NCI-H187 treated with DMSO at 0.1 percent for 48 hours (cell line): ENCODE measurements at places on chromosomes 5 and 9.
A peak's percentile ranks its signal among the peaks of the same experiment; 100 is the strongest.

- DNase-seq: no peak
Measured at GRCh38 chr9:105330755-105331154, 86.3 kb downstream of the SLC44A1 start.

GRCh38 chr9:23825700-23826099 lies 340 bp downstream of the ELAVL2 start:
- DNase-seq: no peak

GRCh38 chr5:65066387-65067146 lies 297.8 kb downstream of the CWC27 start:
- DNase-seq: no peak

GRCh38 chr9:131409458-131409992 lies 15.6 kb downstream of the PRRC2B start:
- DNase-seq: no peak

GRCh38 chr9:81517954-81518353 lies 171.4 kb downstream of the TLE1 start:
- no peak for DNase-seq

DNA sequence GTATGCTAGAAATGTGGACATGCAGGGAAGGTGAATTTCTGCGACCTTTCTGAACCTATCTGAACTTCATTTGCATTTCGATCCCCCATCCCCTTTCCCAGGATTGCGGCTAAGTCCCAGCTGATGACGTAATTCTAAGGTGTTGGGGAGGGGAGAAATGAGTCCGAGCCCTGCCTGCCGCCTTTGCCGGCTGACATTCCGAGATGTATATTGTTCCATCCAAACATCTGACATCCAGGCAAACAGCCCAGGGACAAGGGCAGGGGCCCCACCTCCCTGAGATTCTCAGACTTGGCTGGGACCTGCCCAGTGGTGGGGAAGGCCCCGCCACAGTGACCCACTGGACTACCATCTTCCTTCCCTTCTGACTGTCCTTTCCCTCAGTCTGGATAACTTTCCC lies 494.6 kb downstream of the ENC1 start:
- no peak for DNase-seq

DNA sequence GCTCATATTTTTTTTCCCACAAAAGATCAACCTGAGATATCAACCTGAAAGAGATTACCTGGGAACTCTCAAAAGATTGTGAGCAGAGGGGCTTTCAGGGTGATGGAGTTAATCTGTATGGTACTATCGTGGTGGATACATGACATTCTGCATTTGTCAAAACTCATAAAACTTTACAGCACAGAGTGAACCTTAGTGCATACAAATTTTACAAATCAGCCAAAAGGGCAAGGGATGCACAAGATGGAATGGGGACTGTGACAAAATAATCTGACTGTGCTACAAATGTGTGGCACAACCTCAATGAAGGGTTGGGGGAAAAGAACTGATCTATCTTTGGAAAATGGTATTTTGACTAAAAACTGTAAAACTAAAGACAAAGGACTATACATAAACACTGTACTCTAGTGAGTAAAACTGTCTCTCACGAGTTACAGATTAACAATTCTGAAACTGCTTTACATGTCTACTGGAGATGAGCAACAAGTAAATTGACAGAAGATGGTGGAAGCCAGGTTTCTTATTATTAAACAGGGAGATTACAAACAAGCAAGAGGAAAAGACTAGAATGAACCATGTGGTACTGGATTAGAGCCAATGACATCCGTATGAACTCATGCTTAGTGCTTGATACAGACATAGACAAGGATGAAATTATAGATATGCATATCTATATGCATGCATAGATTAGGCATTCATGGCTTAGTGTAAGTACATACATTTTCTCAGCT lies 24.8 kb upstream of the RLN1 start:
- no peak for DNase-seq

DNA sequence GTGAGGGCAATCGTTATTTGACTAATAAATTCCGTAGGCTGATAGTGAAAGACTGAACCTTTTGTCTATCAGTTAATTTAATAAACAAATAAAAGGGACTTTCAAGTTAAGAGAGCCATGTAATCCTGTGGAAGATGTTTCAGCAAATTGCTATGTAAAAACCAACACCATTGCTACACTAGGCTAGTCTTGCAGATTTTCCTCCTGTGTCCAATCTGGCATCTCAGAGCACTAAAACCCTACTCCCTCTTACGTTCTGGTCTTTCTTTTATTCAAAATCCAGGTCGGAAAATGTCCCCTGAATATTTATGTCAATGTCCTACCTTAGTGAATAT lies 478.8 kb upstream of the TNC start:
- no peak for DNase-seq

GRCh38 chr9:133714606-133715294 lies 23.4 kb downstream of the SARDH start:
- DNase-seq: no peak

DNA sequence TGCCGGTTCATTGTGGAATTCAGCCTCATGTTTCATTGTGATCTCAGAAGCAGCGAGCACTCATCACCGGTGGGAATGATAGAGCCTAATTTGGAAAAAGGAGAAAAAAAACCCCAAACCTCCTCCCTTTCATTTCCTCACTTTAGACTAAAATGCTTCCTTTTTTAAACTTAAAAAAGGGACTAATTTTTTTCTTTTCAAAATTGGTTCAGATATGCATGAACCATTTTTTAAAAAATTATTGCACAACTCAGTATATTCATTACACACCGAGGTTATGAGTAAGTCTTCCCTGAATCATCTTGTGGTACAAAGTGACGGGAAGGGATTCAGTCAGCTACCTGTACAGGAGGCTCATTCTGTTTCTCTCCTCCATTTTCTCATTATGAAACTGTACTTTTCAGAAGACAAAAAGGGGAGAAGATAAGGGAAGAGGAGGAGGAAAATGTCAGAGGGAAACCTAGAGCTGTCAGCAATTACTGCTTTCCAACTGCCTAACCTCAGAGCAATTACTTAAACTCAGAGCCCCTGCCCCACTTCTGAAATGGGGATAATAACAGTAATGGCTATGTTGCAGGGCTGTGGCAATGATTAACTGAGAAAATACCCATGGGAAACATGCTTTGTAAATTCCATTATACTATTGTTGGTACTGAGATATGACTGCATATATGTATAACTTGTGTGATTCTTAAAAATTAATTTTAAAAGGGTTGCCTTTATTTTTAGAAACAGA lies 24.0 kb downstream of the GALNT10 start:
- DNase-seq: no peak

DNA sequence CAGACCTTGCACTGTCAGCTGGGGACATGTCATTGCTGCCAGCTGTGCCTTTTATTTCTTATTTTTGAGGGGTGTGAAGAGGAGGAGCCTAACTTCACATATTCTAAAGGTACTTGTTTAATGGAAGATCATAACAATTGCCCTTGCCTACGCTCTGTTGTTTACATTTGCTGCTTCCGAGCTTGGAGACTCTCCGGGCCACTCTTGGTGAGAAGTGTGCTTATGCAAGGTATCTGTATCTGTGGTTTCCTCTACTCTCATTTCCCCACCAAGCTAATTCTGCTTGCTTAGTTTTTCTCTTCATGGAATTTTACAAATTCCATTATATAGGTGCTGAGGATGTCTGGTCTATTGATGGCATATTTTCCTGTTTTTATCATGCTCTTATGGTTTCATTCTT lies 105.3 kb downstream of the RASGRF2 start:
- DNase-seq: no peak

DNA sequence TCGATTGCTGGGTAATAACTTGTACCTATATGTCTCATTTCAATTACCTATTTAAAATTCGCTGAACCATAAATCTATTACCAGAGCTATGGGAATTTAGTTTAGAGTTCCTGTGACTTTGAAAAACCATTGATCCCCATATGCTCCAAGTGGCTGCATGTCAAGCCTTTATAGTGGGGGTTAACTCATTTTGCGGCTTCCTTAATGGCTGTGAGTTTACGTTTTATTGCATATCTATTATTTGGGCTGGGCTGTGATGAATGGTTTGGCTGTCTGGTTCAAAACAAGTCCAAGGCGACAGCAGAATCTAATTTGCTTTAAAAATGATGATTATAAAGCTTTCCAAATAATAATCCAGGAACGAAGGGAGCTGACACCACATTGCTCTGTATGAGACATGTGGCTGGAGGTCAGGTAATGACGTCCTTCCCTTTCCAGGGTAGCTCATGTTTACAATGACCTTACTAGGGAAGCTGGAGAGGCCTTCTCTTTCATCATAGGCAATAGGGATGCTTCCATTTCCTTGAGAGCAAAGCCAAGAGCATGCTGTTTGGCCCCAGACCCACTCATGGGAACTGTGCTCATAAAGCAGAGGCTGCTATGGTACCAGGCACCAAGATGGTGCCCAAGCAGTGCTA lies 258.3 kb downstream of the HSPA4 start:
- DNase-seq: no peak

DNA sequence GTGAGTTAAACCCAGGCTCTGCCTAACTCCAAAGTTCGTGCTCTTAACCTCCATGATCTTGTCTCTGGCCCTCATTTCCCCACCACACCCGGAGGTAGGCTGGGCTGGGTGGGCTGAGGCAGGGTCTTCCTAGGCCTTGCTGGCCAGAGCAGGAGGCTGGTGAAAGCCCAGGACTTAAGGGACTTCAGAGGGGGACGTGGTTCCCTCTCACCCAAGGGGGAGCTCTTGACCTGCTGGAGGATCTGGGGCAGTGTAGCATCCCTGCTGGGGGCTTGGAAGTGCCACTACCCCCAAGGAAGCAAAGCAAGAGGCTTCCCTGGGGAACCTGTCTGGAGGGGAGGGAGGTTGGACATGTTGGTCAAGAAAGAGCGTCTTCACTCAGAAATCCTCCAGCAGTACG lies 14.7 kb downstream of the PITX1 start:
- no peak for DNase-seq

- peak; percentile 68 for DNase-seq
Measured at GRCh38 chr9:131382850-131383729, 10.8 kb upstream of the PRRC2B start.

GRCh38 chr9:4686584-4686983 lies 7.2 kb downstream of the CDC37L1 start:
- DNase-seq: no peak

GRCh38 chr5:172870291-172870714 lies 36.3 kb downstream of the ERGIC1 start:
- DNase-seq: no peak

DNA sequence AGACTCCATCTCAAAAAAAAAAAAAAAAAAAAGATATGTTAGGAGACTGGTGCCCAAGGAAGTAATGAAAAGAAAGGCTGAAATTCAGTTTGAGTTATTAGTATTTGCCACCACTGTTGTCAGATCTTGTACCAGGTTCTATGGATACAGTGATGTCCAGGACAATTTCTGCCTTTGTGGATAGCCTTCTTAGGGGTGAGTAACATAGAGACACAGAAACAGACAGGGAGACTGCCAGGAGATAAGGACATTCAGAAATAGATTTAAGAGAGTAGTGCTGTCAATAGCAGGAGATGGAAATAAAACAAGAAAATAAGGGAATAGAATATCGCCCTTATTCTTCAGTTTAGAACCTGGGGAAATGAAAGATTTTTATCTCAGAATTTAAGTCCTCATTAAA lies 6.3 kb upstream of the SPINK14 start:
- no peak for DNase-seq

GRCh38 chr9:104091116-104091515 lies 3.0 kb upstream of the SMC2 start:
- DNase-seq: no peak

DNA sequence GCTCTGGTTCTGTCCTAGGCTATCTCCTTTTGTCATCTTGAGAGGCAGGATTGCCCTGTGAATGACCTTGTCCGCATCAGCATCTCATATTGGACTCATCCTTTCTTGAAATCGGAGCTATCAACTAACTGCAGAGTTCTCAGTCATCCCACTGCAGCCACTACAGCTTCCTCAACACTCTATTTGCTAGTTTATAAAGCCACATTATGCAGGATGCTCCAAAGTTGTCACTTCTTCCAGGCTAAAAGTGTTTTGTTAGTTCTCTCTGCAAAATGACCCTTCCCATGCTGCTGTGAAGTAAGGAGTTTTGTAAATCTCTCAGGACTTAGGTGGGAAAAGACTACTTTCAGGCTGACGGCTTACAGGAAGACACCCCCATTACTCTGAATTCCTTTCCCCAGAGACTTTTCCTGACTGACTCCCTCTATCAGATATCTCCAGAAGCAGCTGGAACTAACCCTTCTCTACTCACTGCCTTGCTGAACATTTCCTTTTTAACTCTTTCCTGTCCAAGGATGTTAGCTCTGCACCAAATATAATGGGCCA lies 257.6 kb downstream of the NFIB start:
- DNase-seq: no peak

DNA sequence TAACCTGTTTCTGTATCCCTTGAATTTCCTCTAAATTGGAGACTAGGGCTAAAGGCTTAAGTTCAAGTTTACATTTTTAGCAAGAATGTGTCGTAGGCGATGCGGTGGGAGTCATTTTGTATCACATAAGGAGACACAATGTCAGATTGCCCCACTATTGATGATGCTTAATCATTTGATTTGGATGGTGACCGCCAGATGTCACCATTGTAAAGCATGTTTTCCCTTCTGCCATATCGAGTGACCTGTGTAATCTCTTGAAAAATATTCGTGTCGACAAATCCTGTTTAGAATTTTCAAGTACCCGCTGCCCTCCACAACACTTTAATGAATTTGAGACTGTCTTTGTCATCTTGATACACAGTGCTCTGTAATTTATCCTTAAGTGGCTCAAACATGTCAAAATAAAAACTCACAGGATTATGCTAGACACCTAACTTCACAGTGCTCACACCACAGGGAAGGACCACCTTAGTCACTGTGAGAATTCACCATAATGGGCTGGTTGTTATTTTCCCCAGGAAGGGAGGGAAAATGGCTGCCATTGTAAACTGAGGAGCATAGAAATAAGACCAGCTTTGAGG lies 34.5 kb upstream of the SLC46A2 start:
- no peak for DNase-seq

- DNase-seq: no peak
Measured at GRCh38 chr5:107500840-107501239, 169.9 kb downstream of the EFNA5 start.

- DNase-seq: no peak
Measured at GRCh38 chr5:133321833-133322420, 270.1 kb downstream of the HSPA4 start.

DNA sequence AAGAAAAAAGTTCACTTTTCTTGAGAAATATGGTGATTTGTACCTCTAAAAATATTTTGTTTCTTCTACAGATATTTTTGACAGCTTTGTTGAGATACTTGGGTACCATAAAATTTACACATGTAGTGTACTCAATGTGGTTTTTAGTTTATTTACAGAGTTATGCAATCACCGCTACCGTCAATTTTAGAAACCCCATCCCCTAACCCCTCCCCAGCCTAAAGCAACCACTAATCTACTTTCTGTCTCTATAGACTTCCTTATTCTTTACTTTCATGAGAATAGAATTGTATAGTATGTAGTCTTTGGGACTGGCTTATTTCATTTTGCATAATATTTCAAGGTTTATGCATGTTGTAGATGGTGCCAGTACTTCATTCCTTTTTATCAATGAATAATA lies 45.0 kb upstream of the TDRD7 start:
- no peak for DNase-seq

DNA sequence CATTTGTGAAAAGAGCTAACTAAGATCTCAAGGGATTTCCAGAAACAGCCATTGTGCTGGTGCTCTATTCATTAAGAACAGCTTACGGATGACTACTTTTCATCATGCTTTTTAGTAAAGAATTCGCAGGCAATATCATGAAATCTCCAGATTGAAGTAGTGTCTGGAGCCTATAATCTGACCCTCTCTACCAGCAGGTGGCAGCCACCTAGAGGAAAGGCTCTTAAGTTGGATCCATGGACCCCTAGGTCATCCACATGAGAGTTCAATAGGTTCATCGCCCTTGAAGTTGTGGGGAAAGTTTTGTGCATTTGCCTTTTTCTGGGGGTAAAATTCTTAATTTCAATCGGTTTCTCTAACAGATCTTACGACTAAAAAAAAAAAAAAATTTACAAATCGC lies 82.3 kb downstream of the SLC1A3 start:
- no peak for DNase-seq
